ENCODE measurements at places on chromosomes 2 and 18.

- DNase-seq, result no peak
Measured at GRCh38 chr2:153311432-153311831, 167.1 kb downstream of the RPRM start.

- DNase-seq, result no peak
Measured at GRCh38 chr2:147595200-147595599, 249.6 kb upstream of the ACVR2A start.

GRCh38 chr2:72349016-72349415 lies 201.4 kb upstream of the CYP26B1 start:
- DNase-seq, result no peak

- no peak for DNase-seq
Measured at GRCh38 chr2:20568501-20569463, 82.1 kb downstream of the HS1BP3 start.

- no peak for DNase-seq
Measured at GRCh38 chr2:143729296-143729814, 600.1 kb downstream of the ARHGAP15 start.

DNA sequence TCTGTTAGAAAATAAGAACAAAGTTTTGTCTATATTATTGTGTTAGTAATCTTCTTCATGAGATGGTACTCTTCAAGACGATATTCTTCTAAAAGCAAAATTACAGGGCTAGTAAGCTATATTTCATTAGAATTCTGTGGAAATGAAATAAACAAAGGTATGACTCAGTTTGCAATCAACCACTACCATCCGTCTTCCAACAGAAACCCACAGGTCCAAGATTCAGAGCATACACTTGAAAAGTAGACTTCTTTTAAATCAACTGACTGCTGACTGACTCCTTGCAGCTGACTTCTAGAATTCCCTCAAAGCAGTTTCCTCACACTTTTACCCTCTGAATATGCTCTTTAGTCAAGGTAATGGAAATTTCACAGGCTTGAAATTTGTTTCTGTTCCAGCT lies 193.7 kb downstream of the GCA start:
- no peak for DNase-seq

DNA sequence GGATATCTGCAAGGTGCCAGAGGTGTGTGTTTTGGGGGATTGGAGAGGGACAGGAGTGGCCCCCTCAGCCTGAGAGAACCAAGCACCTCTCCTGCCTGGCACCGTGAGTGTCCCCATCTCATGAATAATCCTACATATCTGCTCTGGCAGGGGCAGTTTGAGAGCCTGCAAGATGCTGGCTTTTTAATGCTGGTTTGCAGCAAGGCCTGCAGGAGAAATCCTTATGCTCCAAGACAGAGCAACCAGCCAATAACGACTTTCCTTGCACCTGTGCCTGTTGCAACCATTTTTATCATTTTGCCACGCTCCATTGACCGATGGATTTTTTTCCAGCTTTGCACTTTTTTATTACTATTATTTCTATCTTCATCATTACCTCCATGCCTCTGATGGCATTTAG lies 259.4 kb upstream of the SKOR2 start:
- no peak for DNase-seq

DNA sequence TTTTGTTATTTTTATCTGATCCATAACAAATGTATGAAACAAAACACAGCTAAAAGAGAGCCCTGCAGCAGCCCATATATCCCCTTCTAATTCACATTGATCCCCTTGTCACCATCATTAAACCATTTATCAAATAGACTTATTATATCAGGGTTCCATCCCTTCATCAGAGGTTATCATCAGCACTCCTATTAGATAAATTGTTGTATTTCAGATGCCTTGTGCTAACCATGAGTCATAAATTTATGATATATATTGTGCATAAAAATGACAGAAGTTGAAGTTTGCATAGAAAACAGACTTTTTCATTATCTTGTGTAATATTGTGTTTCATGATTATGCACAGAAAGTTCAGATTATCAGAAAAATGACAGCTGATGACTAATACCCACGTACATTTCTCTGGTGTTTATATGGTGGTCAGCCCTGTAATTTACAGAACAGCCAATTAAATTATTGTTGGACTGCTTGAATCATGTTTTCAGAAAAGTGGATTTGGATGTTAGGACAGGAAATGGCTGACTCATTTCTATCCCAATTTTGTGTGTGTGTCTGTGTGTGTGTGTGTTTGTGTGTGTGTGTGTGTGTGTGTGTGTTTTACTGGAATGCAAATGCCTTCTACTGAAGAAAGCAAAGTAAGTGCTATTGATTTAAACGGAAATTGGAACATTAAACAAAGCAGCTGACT lies 80.9 kb downstream of the PPP1R1C start:
- no peak for DNase-seq

- DNase-seq, result no peak
Measured at GRCh38 chr18:12098374-12098773, 4.7 kb downstream of the ANKRD62 start.

- DNase-seq, result no peak
Measured at GRCh38 chr2:25222477-25223121, 54.2 kb upstream of the POMC start.

DNA sequence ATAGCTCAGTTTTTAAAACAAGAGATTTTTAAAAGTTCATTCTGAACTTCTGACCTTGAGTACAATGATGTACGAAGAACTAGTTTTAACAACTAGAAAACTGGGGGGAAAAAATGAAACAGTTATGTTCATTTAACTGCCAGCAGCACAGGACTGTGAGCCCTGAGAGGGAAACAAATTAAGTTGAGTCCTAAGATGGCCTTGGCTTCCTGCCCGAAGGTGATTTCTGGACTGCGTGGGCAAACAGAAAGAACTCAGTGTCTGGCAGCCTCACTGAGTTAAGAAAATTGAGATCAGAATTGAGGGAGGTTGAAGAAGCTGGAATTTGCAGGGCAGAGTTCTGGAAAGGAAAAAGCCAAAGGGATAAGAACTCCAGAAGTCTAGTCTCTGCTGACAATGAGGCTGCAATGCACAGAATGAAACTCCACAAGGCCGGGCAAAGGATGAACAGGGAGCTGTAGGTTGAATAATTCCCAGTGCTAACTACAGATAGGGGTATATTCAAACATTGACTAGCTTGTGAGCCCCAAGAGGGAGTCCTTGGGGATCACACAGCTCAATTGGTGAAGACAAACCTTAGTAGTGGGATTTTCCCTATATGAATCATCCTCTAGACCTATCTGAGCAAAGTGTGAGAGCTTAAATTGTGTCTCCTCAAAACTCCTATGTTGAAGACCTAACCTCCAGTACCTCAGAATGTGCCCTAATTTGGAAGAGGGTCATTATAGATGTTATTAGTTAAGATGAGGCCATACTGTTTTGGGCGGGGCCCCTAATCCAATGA lies 13.1 kb upstream of the CRACDL start:
- no peak for DNase-seq

- no peak for DNase-seq
Measured at GRCh38 chr2:30195016-30195415, 36.3 kb upstream of the LBH start.

DNA sequence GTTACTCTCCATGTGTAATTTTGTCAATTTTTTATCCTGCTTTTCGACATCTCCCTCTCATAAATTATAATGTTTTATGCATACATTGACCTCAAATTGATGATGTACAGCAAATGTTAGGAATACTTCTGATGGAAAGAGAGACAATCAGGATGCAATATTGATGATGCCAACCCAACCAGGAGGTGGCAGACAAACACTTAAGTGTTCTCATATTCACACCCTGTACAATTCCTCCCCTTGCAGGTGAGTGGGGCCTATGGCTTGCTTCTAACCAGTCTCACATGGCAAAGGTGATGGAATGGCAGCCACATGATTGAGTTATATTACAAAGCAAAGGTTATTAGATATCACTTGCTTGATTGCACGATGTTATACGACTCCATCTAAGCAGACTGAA lies 594.3 kb upstream of the REG3G start:
- no peak for DNase-seq

DNA sequence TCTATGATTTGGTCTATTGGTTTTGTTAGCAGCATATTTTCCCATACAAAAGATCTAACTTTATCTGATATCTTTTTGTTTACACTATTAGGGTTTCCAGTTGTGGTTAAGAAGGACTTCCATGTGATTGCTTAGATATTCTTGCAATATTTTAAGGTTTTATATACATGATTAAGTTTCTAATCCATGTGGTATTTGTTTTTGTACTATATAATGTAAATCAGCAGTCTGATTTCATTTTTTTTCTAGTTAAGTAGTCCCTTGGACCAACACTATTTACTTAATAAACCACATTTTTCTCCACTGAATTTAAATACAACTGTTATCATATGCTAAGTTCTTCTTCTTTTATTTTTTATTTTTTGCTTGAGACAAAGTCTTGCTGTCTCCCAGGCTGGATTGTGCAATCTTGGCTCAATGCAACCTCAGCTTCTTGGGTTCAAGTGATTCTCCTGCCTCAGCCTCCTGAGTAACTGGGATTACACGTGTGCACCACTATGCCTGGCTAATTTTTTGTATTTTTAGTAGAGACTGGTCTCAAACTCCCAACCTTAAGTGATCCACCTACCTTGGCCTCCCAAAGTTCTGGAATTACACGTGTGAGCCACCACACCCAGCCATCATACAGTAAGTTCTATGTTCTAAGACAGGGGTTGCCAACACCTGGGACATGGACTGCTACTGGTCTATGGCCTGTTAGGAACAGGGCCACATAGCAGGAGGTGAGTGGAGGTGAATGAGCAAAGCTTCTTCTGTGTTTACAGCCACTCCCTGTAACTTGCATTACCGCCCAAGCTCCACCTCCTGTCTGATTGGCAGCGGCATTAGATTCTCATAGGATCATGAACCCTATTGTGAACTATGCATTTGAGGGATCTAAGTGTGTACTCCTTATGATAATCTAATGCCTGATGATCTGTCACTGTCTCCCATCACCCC lies 58.5 kb upstream of the RAB27B start:
- DNase-seq, result no peak

GRCh38 chr2:86300496-86300895 lies 36.9 kb downstream of the REEP1 start:
- no peak for DNase-seq

DNA sequence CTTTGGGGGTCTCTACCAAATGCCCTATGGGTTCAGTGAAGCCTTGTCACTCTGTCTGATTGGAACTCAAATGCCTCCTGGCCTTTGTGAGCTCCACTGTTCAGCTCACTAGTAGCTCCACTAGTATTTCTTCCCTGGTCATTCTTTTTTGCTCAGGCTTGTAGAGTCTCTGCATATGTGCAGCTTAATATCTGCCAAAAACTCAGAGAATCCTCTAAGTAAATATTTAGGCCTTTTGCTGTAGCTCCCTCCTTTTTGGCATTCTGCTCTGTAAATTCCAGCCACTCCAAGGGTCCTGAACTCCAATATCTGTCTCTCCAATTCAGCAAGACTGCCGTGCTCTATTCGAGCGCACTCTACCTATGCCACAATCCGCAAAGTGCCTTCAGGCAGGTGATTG lies 146.5 kb downstream of the MAIP1 start:
- DNase-seq, result no peak

DNA sequence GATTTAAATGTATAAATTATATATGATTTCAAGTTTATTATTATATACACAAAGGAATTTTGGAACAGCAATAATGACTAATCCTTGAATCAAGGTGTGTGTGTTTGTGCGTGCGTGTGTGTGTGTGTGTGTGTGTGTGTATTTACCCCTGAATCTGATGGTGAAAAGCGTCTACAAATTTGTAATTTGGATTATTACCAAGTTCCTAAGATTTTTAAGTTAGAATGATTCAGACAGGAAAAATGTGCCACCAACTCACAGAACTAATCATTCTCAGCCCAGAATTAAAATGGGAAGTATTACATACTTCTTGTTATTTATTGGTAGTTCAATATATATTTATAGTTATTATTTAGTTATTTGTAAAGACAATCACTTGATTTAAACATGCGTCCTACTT lies 12.3 kb downstream of the CALCRL start:
- DNase-seq, result no peak

GRCh38 chr2:97644023-97644717 lies 1.7 kb upstream of the COX5B start:
- no peak for DNase-seq

DNA sequence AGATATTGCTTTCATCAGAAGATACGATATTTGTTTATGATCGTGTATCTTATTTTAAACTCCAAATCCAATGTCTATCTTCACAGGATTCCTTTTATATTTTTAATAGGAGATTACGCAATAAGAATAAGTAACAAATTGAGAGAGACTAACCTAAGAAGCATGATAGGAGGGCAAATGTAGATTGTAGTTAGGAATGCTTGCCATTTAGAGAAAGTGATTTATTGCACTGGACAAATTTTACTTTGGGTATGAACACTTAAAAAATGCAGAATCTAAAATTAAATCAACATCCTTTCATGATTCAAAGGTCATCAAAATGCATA lies 563.4 kb upstream of the POU3F3 start:
- DNase-seq, result no peak

DNA sequence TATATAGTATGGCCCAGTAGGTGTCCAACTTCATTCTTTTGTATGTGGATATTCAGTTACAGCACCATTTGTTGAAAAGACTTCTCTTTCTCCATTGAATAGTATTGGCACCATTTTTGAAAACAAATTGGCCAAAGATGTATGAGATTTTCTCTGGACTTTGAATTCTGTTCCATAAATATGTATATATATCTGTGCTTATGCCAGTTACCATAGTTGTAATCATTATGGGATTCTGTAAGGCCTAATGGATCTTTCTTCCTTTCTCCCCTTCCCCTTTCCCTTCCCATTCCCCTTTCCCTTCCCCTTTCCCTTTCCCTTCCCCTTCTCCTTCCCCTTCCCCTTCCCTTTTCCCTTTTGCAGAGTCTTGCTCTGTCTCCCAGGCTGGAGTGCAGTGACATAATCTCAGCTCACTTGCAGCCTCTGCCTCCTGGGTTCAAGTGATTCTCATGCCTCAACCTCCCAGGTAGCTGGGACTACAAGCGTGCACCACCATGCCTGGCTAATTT lies 51.0 kb downstream of the COX7A2L start:
- DNase-seq, result no peak

DNA sequence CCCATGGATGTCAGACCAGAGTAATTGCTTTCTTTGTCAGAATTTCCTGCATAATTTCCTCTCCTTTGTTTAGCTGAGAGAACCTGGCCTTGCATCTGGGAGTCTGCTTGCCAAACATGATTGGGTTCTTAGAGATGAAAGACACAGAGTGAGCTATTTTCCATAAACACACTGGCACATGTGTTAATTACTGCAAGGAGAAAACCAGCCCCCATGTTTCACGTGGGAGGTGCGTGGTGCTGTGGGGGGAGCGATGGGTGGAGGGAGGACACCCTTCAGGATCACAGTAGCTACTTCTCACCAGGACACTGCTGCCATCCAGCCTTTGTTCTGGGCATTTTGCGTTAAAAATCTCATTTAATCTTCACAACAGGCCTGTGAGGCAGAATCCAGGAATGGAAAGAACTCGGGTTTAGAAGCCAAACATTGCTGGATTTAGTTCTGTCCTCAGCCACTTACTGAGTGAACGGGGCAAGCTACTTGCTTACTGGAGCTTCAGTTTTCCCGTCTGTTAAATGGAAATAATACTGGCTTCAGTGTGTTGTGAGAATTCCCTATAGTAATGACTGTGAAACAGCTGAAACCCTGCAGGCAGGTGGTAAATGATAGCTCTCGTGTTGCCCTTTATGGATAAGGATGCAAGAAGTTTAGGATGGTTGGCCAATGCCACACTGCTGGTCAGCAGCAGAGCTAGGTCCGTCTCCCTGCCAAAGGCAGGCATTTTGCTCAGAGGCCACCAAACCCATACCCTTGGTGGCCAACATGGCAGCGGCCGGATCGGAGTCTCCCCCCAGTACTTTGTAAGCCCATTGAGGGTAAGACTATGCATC lies 100.1 kb upstream of the ASAP2 start:
- DNase-seq, result no peak
